Hematopoietic multipotent progenitor cell (in vitro differentiated cells): ENCODE measurements at places on chromosomes 1 and 21.

- no peak for DNase-seq
Measured at GRCh38 chr1:93437976-93438605, 9.8 kb upstream of the FNBP1L start.

DNA sequence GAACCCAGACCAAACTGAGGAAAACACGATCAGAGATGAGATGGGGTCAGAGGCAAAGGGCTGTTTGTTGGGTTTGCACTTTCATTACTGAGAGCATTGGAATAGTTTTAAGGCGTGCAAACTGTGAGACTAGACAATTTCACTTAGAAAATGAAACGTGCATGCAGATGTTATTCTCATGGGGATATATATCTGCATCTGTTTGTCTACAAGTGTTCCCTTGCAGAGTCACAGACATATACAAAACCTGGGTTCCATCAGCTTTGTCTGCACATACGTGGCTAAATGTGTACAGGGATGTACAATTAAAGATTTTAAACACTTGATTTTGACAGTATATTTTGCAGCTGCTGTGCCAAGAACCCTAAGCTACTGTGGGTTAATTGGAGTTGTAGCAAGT, 355.4 kb downstream of the KIF26B start:
- DNase-seq: no peak

DNA sequence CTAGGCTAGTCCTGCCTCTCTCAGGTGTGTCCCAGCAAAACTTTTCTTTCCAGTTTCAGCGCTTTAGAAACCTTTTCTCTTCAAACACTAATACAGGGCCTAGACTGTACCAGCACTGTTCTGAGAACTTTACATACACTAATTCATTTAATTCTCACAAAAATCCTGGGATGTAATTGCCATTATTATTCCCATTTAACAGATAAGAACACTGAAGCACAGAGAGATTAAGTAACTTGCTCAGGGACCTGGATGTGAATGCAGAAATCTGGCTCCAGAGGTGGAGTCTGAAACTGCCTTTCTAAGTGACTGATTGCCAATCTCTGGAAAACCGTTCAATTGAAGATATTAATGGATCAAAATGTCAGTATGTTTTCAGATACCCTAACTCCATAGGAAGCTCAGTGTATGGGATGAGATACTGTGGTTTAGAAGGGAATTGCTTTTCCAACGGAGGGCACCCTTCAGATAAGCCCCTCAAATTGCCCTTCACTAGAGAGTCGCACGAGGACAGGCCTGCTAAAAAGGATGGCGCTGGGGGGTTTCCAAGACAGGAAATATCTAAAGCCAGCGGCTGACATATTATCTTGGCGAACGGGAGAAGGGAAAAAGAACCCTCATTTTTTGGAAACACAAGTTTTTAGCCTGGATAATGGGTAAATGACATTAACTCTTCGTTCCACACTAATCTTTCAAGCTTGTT, 698 bp upstream of the UCK2 start:
- no peak for DNase-seq

- DNase-seq: no peak
Measured at GRCh38 chr1:116909512-116910378, at the start of gene PTGFRN. PTGFRN (plus strand) TSS chr1:116909916; CDS start chr1:116910204, 288 bp downstream.

DNA sequence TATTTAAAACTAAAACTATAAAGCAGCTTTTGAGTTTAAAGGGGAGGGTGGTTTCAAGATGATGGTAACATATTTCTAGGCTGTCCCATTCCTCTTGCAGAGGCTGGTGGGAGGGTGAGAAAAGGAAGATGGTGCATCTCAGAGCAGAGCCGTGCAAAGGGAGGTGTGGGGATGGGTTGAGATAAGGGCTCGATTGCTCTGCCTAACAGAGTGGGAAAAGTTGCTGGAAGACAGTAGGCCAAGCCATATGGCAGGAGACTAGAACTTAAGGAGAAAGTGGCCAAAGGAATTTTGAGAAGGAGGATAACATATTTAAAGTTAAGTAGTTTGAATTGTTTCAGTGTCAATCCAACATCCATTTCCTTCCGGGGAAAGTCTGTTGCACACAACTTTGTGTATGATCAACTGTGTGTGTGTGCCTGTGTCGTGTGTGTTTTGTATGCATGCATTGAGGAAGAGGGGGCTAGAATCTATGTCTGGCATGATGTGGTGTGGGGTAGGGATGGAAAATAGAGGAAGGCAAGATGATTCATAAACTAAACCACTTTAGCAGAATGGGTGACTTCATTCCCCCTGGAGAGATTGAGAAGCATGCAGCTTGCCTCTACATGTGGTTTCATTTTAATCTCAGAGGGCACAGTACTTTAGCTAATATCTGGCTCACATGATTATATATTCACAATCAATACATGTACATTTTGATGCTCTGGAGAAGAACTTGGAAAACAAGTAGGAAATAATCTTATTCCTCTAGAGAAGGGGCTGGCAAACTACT, 145.0 kb upstream of the DNAH14 start:
- DNase-seq: no peak

GRCh38 chr21:19529031-19529430, 1125.4 kb upstream of the TMPRSS15 start:
- DNase-seq: no peak

DNA sequence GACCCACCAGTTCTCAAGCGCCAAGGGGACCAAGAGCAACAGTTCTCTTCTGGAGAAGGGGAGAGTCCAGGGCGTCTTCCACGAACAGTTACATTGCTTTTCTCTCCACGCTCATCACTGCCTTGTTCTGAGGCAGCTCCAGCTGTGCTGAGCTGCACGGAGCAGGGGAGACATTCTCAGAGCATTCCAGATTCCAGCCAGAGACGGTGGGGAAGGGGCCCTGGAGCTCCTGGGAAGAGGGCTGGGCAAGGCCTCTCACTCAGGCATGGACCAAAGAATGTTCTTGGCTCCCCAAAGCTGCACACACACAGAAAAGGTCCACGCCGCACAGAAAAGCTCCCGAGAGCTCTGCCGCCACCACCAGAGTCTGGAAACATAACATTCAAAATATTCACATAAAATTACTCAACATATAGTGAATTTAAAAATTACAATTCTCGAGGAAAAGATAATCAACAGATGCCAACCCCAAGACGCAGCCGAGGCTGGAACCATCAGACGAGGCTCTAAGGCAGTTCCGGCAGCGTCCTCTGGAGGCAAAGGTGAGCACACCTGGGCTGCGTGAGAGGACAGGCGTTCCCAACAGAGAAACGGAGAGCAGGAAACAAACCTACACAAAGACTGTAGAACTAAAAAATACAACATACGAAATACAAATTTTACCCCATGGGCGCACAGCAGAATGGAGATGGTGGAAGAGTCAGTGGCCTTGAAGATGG, 40.5 kb downstream of the UBE2G2 start:
- DNase-seq: no peak

GRCh38 chr1:192171123-192171522, 12.9 kb downstream of the RGS18 start:
- DNase-seq: peak; percentile 29

- DNase-seq: no peak
Measured at GRCh38 chr1:165542015-165542631, 1.7 kb upstream of the LRRC52 start.

GRCh38 chr1:2593251-2593878, 6.8 kb downstream of the PRXL2B start:
- no peak for DNase-seq

DNA sequence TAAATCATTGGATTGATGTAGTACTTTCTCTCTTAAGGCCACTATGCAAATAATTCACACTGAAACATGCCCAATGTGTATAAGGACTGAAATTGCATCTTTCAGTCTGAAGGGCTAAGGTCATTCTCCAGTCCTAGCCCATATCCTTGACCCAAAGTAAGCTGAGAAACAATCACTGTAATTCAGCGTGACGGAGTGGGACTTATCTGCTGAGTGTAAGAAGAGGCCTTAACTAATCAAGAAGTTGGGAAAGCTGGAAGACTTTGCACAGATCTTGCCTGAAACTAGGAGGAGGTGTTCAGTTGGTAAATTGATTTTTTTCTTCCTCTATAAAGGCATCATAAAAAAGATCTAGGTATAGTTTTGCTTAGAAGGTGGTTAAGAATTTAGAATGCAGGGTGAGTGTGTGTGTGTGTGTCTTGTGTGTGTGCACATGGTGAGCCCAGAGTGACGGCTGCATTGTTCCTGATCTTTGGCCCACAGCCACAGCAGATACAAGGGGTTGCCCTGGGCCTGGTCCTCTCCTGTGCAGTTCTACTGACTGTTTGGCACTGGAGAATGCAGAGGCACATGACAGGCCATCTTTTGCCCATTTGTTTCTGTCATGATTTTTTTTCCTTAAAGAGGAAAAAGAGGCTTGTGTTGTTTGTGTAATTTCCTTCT, 13.3 kb upstream of the PPP2R5A start:
- DNase-seq: no peak

DNA sequence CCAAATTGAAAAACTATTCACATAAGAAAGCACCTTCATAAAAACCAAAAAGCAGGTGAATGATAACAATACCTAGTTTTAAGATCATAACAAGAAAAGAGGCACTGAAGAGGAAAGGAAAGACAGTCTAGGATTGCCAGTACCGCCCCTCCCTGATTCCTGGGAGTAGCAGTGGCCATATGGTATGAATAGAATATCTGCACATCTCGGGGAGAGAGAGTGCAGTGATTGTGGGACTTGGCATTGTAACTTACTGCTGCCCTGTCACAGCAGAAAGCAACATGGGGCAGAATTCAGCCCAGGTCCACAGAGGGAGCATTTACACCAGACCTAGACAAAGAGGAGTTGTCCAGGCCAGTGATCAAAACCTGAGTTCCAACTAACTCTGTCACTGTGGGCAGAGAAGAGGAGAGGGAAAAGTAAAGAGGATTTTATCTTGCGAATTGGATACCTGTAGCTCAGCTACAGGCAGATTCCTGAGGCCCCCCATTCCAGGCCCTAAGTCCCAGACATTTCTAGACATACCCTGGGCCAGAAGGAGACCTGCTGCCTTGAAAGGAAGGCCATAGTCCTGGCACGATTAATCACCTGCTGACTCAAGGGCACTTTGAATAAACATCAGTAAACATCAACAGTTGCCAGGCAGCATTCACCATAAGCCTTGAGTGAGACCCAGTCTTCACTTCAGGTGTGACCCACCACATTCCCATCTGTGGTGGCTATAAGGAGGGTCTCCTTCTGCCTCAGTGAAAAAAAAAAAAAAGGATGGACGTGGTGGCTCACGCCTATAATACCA, 397.5 kb downstream of the TGFB2 start:
- no peak for DNase-seq

- DNase-seq: no peak
Measured at GRCh38 chr21:45056296-45056904, 18.0 kb upstream of the ADARB1 start.

- DNase-seq: no peak
Measured at GRCh38 chr1:87723193-87723592, 394.5 kb downstream of the LMO4 start.

- no peak for DNase-seq
Measured at GRCh38 chr1:203046984-203047630, 20.8 kb downstream of the PPFIA4 start.

DNA sequence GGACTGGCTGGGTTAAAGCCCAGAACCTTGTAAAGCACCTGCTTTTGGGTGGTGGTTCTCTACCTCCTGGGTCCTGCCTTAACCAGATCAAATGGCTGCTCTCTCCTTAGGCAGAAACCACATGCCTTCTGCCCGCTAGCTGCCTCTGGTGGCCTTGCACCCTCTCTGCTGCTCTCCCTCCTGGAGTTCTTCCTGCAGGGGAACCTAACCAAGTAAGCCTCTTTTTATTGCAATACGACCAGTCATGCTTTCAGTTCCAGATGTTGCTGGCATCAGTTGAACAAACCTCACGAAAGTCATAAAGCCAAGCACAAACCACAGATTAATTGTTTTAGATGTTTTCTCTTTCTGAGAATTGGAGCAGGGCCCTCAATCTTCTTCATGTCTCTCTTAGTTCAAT, 118.9 kb downstream of the GDAP2 start:
- DNase-seq: no peak

GRCh38 chr1:61647142-61647541, 77.8 kb downstream of the TM2D1 start:
- DNase-seq: no peak

DNA sequence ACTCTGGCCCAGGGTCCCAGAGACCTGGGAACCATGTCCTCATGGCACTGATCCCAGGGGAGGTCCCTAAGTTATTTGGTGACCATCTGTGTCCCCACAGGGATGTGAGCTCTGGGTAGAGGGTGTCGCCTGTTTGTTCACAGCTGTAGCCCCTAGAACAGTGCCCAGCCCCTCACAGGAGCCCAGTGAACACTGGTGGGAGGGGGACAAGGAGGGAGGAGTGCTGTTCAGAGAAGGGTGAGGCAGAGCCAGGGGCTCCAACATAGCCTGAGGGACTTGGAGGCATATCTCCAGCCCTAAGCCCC, 450.4 kb downstream of the MATN1 start:
- DNase-seq: no peak

DNA sequence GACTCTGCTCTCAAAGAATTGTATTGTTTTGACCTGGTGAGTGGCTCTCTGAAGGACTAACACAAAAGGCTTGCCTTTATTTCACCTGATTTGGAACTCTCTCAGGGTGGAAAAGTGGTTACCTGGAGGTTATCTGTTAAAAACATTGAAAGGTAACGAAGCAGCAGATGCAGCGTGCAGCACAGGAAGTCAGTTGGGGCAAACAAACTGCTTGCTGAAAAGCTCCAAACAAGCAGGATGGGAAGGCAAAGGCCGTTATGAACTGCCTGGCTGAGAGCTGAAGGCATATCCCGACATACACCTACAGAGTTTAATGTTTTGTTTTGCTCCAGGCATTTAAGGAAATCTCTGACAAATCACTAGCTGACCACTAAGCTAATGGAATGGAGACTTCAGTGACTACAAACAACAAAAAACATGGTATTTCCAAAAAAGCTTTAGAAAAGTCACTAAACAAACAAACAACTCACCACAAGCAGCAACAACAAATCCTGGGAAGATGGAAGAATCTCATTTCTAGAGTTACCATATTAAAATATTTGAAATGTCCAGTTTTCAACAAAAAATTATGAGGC, 44.3 kb upstream of the BATF3 start:
- no peak for DNase-seq

- no peak for DNase-seq
Measured at GRCh38 chr1:181334724-181335123, 148.6 kb upstream of the CACNA1E start.

- DNase-seq: no peak
Measured at GRCh38 chr1:3348196-3348865, 106.1 kb upstream of the ARHGEF16 start.

- no peak for DNase-seq
Measured at GRCh38 chr1:203287109-203287893, 18.0 kb upstream of the BTG2 start.

- DNase-seq: no peak
Measured at GRCh38 chr1:184141361-184141880, 89.9 kb downstream of the TSEN15 start.

- no peak for DNase-seq
Measured at GRCh38 chr1:87791931-87792740, 463.5 kb downstream of the LMO4 start.
